ENCODE measurements at places on chromosomes 16 and 17. TPM values are rescaled to one million over a fixed set of nuclear protein-coding genes. Genes with fewer than 3 reads are reported as not detected.

PRSS36 gene
- not detected for total RNA-seq

MYH8 gene
- not detected for total RNA-seq

CACNG3 gene
- total RNA-seq = not detected

MGAT5B gene
- 0.59 TPM for total RNA-seq

AATK gene
- 5.1 TPM for total RNA-seq

SHMT1 gene
- 28.3 TPM for total RNA-seq

BRIP1 gene
- total RNA-seq = not detected

DNA sequence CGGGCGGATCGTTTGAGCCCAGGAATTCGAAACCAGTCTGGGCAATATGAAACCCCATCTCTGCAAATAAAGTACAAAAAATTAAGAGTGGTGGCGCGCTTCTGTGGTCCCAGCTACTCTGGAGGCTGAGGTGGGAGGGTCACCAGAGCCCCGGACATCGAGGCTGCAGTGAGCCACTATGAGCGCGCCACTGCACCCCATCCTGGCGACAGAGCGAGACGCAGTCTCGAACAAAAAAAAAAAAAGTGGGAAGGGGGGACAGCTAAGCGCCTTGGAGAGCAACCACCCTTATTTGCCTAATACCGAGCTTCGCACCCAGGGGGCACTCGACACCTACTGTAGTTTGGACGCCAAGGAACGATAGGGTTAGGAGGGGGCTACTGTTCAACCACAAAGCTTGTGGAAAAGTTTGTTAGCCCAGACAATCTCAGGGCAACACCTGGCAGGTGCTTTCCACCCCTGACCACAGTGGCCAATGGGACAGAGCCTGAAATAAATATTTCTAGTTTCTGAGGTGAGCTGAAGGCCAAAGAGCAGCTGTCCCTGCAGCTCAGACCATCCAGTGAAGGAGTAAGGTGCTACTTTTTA lies 847 bp upstream of the PSMC3IP start:
- H3K4me1 ChIP-seq = no peaks in the 10 kb centered on the region
- H3K36me3 ChIP-seq = no peaks in the 10 kb centered on the region
- H3K4me3 ChIP-seq = peak overlapping the region; percentile 43
- peak overlapping the region; percentile 73 for H3K27ac ChIP-seq

GRCh38 chr16:75392906-75393305 lies 40.4 kb downstream of the CFDP1 start:
- peak overlapping the region; percentile 17 for H3K27ac ChIP-seq
- no peak for DNase-seq
- no peak overlapping the region for H3K4me3 ChIP-seq
- H3K4me1 ChIP-seq = peaks cover 8% of the 10 kb centered on the region
- no peaks in the 10 kb centered on the region for H3K27me3 ChIP-seq
- H3K36me3 ChIP-seq = no peaks in the 10 kb centered on the region

DNA sequence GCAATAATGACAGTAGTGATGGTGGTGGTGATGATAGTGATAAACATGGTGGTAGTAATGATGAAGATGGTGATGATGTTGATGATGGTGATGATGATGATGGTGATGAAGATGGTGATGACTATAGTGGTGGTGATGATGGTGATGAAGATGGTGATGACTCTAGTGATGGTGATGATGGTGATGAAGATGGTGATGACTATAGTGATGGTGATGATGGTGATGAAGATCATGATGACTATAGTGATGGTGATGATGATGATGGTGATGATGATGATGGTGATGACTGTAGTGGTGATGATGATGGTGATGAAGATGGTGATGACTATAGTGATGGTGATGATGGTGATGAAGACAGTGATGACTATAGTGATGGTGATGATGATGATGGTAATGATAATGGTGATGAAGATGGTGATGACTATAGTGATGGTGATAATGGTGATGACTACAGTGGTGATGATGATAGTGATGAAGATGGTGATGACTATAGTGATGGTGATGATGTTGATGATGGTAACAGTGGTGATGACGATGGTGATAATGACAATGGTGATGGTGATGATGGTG lies 35.6 kb downstream of the DYNLRB2 start:
- H3K27ac ChIP-seq = no peak overlapping the region
- no peak overlapping the region for H3K4me3 ChIP-seq
- no peaks in the 10 kb centered on the region for H3K4me1 ChIP-seq
- H3K27me3 ChIP-seq = no peaks in the 10 kb centered on the region
- H3K36me3 ChIP-seq = no peaks in the 10 kb centered on the region

DNA sequence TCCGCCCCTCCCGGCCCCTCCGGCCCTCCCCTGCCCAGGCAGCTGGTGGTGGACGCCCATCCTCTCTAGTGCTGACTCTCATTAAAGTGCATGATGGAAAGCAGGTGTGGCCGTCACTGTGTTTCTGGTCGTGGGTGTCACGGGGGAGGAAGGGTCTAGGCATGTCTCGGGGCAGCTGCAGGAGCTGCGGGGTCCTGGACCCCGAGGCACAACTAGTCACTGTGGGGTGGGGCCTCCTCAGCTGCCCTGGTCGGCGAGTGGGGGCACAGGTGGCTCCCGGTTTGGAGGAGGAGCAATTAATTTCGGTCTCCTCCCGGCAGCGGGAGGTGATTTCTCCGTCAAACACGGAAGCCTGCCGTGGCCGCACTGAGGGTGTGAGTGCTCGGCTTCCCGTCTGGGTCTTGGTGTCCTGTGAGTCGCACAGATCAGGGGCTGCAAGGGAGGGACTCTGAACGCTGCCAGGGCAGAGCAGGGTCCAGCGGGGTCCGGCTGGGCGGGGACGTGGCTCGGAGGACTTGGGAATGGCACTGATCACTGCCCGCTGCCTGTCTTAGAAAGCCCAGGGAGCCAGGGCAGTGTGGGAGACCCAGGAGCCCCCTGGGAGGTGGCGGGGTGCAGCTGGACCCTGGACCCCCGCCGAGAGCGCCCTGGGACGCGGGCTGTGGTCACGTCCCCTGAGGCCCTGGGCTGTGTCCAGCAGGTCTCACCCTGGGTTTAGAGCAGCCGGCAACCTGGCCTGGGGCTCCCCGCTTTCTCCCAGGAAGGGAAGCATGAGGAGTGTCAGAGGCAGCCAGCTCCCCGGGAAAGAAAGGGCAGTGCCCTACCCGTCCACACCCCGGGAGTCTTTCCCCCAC lies 3.3 kb downstream of the TPSD1 start:
- H3K4me3 ChIP-seq = no peak overlapping the region
- no peaks in the 10 kb centered on the region for H3K27me3 ChIP-seq
- DNase-seq = no peak
- H3K36me3 ChIP-seq = no peaks in the 10 kb centered on the region

DNA sequence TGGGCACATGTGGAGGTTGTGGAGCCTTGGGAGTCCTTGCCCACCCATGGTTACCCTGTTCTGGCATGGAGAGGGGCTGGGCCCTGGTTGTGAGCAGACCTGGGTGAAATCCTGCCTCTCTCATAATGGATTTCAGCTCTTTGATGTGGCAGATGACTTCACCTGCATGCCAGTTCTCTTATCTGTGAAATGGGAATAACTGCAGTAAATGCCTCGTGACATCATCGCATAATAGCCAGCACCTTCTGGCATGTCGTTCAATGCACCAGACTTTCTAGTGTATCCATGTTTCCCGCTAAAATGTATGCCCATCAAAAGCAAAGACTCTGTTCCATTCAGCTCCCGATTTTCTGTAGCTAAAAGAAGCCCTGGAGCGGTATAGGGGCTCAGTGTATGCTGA lies 197.6 kb downstream of the MAF start:
- no peak overlapping the region for H3K27ac ChIP-seq
- H3K4me1 ChIP-seq = no peaks in the 10 kb centered on the region
- no peak for DNase-seq
- no peaks in the 10 kb centered on the region for H3K27me3 ChIP-seq

DNA sequence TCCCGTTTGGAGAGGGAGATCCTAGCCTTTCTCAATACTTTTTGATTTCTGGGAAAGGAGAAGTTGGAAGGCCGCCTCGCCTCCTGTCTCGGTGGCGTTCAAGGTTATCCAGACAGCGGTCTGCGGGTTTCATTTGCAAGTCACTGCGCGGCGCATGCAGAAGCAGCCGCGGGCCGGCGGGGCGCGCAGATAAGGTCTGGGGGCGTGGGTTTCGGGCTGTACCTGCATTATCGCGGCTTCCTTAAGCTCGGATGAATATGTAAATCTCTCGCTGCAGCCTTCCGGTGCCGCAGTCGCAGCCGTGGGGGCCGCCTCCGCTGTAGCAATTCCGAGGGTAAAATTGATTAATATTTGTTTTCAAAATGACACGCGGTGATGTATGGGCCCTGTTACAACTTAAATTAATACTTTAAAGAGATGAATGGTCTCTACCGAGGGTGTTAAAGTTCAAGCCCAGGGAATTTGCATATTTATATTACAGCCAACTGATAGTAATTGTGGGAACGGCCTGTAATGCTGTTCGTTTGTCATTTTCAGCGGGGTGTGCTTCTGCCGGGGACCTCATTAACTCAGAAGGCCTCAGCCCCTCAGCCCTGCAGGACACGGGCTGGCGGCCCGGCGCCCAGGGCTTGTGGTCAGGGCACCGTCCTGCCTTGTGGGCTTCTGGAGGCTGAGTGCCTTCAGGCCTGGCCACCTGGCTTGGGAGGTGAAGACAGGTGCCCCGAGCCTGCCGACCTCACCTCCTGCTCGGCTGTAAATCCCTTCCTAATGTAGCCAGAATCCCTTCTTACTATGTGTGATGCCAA lies 99.4 kb downstream of the CYLD start:
- DNase-seq = no peak
- H3K4me3 ChIP-seq = no peak overlapping the region
- H3K27ac ChIP-seq = no peak overlapping the region
- no peaks in the 10 kb centered on the region for H3K4me1 ChIP-seq
- H3K36me3 ChIP-seq = no peaks in the 10 kb centered on the region

DNA sequence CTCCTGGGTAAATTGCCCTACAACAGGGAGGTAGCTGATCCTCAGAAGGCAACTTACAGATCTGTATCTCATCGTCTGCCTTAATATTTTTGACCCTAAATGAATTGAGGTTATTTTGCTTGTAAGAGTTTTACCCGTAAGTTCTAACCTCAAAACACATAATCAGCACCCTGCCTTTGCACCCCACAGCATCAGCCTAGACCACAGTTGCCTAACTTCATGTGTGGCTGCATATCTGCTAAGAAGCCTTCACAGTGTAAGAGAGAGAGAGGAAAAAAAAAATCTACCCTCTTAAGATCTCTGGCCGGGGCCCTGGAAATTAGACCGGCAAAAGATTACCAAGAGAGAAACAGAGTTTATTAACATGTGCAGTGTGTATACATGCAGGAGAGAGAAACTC lies 76.9 kb downstream of the ARHGAP44 start:
- no peak overlapping the region for H3K4me3 ChIP-seq
- H3K36me3 ChIP-seq = no peaks in the 10 kb centered on the region
- H3K27me3 ChIP-seq = no peaks in the 10 kb centered on the region
- no peak for DNase-seq

DNA sequence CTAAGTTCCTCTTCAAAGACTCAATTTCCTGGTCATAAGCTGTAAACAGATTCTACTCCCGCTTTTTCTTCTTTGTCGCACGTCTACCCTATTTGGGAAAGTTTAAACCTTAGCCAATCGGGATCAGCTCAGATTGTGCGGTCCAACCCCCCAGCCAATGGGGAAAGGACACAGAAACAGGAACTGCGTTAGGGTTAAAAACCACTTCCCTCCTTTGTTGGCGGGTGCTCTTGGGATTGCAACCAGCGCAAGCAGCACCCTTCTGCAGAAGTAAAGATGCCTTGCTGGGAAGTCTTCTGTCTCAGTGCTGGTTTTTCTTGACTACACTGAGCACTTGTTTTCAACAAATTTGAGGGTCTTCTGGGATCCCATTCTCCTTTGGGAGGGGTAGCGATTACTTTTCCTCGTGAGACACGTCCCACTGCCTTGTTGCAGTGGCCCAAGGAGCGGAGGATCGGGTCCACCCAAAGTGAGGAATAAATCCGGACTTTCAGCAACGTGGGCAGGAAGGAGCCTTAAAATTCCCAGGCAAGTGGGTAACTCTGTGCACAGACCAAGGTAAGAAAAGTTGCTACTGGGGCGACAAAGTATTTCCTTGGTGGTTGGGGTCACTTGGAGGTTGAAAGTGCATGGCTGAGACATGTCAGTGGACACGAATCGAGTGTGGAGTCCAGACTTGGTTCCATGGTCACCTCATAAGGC lies 1.0 kb upstream of the YPEL3 start:
- no peaks in the 10 kb centered on the region for H3K27me3 ChIP-seq
- H3K27ac ChIP-seq = peak overlapping the region; percentile 99
- H3K36me3 ChIP-seq = no peaks in the 10 kb centered on the region
- H3K4me3 ChIP-seq = no peak overlapping the region
- no peaks in the 10 kb centered on the region for H3K4me1 ChIP-seq

GRCh38 chr16:67396159-67397035 lies 3.1 kb upstream of the TPPP3 start:
- peak; percentile 79 for DNase-seq
- H3K27me3 ChIP-seq = no peaks in the 10 kb centered on the region
- peaks cover 28% of the 10 kb centered on the region for H3K4me1 ChIP-seq

GRCh38 chr17:67974185-67974584 lies 22.1 kb downstream of the C17orf58 start:
- DNase-seq = no peak
- H3K27ac ChIP-seq = peak overlapping the region; percentile 28
- H3K4me3 ChIP-seq = no peak overlapping the region
- H3K4me1 ChIP-seq = no peaks in the 10 kb centered on the region
- H3K36me3 ChIP-seq = no peaks in the 10 kb centered on the region

DNA sequence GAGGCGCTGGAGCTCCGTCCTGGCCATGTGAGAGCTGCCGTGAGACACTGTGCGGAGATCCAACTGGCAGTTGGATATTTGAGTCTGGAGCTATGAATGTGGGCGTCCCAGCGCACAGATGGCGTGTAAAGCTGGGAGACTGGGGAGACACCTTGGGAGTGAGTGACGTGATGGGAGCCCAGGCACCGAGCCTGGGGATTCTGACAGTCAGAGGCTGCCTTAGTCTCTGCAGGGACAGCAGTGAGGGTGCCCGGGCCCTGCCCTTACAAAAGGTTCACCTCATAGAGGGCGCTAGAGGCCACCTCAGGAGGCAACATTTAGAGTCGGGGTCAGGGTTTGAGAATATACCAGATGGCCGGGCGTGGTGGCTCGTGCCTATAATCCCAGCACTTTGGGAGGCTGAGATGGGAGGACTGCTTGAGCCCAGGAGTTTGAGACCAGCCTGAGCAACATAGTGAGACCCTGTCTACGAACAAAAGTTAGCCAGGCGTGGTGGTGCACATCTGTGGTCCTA lies 194.1 kb upstream of the GSE1 start:
- H3K4me3 ChIP-seq = no peak overlapping the region
- no peak for DNase-seq
- peaks cover 4% of the 10 kb centered on the region for H3K4me1 ChIP-seq
- H3K27me3 ChIP-seq = no peaks in the 10 kb centered on the region
- H3K36me3 ChIP-seq = no peaks in the 10 kb centered on the region

DNA sequence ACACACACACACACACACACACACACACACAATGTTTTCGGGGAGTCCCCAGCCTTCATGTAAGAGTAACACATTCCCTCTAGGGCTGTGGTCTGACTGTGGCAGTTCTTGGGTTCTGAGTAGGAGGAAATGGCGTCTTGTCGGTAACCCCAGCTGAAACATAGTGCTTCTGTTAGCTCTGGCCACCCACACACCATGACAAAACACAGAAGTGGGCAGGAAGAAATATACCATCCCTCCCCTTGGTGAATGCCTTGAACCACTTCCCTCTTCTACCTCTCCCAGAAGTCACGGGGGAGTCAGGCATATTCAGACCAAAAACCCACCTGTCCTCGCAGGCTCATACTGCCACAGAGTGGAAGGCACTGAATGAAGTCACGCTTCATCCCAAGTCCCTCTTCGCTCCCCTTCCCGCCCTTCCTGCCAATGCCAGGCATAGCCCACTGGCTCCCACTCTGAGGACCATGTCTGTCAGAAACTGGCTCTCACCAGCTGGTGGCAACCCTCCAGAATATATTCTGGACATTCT lies 11.5 kb downstream of the SLC35B1 start:
- peaks cover 9% of the 10 kb centered on the region for H3K4me1 ChIP-seq
- no peak for DNase-seq
- no peaks in the 10 kb centered on the region for H3K27me3 ChIP-seq
- H3K36me3 ChIP-seq = no peaks in the 10 kb centered on the region
- no peak overlapping the region for H3K4me3 ChIP-seq
- H3K27ac ChIP-seq = no peak overlapping the region

Data from uterus (tissue), 4 donors.